NCI-H460 (cell line): ENCODE measurements at places on chromosomes 1 and 21.
A peak's percentile ranks its signal among the peaks of the same experiment; 100 is the strongest.

DNA sequence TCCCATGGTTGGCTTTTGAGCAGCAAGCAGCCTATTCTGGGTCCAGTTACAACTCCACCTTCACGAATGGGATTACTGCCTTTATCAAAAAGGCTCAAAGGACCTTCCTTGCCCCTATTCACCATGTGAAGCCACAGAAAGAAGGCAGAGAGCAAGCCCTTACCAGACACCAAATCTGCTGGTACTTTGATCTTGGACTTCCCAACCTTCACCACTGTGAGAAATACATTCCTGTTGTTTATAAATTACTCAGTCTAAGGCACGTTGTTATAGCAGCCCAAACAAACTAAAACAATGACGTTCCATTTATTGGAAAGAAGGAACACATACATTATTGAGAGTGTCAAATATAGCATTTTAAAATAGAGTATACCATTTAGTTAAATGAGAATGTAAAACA is 1557.9 kb downstream of the PLA2G4A start:
- DNase-seq: no peak

DNA sequence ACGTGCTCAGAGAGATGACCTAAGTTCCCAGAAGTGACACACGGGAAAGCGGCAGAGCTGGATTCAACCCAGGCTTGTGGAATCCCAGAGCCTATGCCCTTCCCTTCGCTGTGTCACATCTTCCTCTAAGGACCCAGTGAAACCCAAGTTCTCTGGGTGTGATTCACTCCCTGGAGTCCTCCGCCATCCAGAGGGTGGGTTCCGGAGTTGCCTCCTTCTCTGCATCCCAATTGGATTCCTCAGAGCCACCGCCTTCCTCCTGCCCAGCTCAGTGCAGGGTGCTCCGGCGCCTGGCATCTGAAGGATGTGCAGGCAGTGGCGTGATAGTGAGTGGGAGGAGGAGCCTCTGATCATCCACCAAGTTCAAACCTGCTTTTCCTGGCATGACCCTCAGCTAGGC is 20.7 kb upstream of the RCC2 start:
- no peak for DNase-seq

DNA sequence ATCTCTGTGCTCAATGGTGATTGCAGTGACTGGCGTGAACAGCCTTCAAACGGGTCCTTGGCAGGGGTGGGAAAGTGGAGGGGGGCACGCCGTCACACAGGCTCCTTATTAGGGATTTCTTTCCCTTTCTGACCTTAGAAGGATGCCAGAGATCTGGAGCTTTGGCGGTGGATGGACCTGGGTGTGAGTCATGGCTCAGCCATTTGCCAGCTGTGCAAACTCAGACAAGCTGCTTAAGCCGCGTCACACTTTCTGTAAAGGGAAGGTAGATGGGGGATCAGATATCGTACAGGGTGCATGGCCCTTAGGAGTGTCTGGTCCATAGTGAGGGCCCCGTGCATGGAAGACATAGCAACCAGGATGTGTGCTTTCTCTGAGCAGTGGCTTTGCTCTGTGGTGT is 48.3 kb upstream of the C1orf174 start:
- DNase-seq: no peak

DNA sequence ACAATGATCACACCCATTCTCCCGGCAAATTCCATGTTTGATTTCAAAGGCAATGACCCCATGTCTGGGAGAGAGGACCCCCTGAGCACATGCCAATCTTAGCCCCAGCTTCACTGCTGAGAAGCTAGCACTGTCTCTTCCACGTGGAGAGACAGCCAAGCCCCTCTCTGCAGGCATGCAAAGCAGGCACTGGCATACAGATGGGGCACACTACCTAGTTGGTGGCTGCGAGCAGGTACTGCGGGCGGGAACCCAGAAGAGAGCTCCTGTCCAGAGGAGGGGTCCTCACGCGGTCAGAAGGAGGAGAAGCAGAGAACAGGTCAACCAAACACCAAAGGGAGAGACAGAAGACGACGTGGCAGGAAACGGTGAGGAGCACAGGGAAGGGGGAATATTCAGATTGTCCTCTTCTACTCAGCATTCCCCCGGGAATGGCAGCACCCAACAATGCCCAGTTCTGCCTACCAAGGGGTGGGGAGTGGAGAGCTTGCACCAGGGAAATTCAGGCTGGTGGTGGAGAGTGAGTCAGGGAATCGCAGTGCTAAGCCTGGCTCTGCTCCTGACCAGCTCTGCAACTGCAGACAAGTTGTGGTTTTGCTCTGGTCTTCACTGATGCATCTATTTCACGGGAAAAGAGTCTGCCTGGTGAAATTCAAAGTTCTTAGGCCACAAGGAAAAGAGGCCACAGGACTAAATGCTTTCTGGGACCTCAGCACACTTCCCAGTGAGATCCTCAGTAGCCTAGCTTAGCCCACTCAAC is 48.1 kb upstream of the GOLT1A start:
- no peak for DNase-seq

DNA sequence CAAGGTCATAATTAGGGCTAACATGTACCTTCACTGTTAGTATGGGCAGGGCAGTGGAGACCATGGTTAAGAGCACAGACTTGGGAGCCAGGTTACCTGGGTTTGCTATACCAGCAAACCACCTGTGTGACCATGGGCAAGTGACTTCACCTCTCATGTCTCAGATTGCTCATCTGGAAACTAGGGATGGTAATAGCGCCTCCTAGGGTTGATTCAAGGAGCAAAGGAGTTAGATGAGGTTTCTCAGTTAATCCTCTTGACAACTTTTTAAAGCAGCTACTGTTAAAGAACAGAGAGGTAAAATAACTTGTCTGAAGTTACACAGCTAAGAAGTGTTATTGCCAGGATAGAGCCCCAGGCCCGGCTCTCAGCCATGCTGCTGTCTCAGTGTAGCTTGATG is 790 bp upstream of the MATN1 start:
- no peak for DNase-seq

- DNase-seq: peak; percentile 23
Measured at GRCh38 chr1:231039161-231040018, 664 bp downstream of the FAM89A start.

DNA sequence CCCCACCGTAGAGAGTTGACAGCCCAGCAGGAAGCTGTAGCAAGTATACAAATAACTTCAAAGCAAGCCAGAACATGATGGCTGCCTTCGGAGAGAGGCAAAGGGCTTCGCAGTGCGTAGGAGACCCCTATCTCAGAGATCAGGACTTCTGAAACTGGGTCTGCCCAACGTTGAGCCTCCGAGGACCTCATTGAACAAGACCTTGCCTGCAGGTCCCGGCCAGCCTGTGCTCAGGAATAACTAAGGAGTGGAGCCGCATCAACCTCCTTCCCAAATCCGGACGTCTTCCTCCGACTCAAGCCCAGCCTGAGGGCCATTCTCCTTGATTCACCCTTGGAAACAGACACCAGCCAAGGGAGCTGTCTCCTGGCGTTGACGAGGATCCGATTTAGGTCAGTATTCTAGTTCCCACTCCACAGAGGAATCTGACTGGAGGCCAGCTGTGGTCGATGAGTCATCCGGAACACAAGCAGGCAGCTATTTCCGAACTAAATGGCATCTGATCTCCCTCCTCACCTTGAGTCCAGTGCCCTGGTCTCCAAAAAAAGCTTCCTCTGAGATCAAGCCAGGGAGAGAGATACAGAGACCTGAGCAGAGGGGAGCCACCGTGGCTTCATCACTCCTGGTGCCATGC is 166.5 kb upstream of the COA6 start:
- peak; percentile 40 for DNase-seq

GRCh38 chr1:157197906-157198435 is 59.8 kb upstream of the ETV3 start:
- DNase-seq: no peak

DNA sequence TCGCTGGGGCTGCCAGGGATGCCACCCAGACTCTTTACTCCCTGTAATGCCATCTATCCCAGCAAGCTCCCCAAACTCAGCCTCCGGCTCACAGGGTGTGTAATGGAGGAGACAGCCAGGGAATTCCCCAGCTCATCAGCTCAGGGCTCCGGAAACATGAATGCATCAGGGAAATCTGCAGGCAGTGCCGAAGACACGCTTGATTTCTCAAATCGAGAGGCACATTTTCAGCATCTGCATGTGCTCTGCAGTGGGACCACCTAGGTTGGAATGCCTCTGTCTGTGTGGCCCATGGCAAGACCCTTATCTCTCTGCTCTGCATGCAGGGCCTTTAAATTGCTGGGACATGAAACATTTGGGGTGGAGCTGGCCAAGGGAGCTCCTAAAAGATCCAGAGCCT is 170.1 kb downstream of the TRABD2B start:
- no peak for DNase-seq

- DNase-seq: no peak
Measured at GRCh38 chr1:78040484-78041089, 5.2 kb upstream of the GIPC2 start.

- no peak for DNase-seq
Measured at GRCh38 chr1:91872000-91872399, 14.0 kb downstream of the TGFBR3 start.

GRCh38 chr1:229068270-229068987 is 202.5 kb upstream of the RAB4A start:
- no peak for DNase-seq

DNA sequence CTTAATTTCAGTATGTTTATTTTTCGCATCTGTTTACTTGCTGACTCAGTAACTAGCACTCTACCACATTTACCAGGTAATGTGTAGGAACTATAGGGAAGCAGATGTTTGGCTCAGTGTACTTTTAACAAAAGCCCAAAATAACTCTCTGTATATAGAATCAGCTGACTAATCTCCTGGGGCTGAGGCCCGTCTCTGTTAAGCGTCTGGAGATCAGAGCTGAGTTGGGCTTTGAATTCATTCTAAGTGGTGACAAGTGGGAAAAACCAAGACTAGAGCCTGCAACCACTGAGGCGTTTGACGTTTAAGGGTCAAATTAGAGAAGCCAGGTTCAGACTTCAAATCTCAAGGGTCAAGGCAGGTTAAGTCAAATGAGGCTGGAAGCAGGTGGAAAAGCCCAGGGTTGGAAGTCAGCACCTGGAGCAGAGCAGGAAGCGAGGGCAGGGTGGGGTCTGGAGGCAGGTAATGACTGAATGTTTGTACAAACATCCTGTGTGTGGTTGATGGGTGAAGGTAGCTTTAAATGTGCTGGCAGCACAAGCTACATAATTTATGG is 56.8 kb upstream of the LYST start:
- no peak for DNase-seq

DNA sequence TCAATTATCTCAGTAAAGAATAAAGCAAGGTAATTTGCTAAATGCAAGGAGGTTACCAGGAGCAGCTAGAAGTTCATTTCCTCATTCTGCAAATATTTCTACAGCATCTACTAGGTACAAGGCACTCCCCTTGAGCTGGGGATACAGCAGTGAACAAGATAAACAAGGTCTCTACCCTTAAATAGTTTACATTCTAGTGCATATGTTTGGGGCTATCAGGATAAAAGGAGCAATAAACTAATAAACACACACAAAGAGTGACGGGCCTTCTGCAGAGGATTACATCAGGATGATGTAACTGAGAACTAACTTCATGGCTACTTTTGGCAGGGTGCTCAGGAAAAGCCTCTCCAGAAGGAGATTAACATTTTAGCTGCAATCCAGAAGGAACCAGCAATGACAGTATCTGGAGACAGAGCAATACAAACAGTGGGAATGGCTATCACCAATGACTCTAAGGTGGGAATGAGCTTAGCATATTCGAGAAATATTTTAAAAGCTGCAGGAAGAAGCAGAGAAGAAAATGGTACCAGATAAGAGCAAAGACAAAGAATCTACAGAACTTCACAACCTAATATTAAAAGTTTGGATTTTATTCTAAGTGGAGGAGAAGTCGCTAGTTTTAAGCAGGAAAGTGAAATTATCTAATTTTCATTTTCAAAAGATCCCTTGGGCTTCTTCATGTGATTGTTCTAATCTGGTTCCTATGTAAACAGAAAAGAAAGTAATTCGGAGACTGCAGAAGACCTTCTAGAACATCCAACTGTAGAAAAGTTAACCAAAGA is 25.8 kb downstream of the TP53BP2 start:
- peak; percentile 48 for DNase-seq

GRCh38 chr1:39360731-39361130 is 130.7 kb upstream of the BMP8A start:
- no peak for DNase-seq

DNA sequence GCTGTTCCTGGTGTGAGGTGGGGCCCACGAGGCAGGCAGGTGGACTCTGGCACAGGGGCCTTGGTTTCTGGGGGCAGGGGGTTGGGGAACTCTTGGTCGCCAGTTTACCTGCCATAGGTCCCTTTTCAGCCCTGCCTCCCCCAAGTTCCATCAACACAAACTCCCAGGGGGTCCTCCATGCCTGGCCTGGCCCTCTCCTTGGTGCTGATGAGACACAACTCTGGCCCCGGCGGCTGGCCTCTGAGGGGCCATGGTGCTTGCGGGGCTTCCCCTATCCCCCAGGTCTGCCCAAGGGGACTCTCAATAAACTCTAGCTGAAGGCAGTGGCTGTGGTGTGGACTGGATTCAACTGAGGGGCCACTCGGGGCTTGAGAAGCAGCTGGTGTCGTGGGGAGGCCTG is 16.0 kb downstream of the HTR6 start:
- no peak for DNase-seq

GRCh38 chr1:247639381-247639981 is 34.1 kb downstream of the OR2G3 start:
- no peak for DNase-seq

- no peak for DNase-seq
Measured at GRCh38 chr1:103274886-103275285, 166.6 kb upstream of the COL11A1 start.

DNA sequence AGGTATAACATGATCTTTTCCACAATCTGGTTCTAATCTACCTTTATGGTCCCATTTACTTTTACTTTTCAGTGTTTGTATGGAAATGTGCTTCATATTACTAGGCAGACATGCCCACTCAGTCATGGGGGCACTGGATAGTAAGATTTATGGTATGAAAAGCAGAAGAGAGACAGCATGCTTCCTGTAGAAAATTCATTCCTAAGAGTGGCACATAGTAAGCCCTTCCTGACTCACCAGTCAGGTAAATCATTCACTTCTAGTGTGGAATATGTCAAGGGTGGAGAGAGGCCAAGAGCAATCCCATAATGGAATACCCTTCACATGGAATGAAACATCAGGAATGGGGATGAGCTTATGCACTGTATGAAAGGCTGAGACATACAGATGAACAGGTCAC is 49.5 kb upstream of the BCL10 start:
- no peak for DNase-seq
